GM13976 (cell line): ENCODE measurements at places on chromosomes 1 and 21.

GRCh38 chr1:11784993-11785769, 20.6 kb downstream of the MTHFR start:
- DNase-seq: peak; percentile 90

DNA sequence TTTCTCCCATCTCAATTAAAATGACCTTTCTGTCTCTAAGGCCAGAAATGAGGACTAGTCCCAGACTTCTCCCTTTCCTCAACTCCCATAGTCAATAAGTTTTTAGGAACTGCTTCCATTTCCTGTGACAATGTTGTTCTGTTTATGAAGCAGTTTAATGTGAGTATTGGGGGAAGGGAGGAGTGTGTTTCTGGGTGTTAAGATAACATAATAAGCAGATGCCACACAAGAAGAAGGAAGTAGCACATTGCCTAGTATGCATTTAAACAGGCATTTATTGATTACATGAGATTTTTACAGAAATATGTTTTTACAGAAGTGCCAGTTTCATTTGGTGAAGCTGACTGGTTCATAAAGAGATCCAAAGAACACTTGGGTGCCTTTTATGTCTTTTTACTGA, 65.6 kb upstream of the TNR start:
- DNase-seq: no peak

DNA sequence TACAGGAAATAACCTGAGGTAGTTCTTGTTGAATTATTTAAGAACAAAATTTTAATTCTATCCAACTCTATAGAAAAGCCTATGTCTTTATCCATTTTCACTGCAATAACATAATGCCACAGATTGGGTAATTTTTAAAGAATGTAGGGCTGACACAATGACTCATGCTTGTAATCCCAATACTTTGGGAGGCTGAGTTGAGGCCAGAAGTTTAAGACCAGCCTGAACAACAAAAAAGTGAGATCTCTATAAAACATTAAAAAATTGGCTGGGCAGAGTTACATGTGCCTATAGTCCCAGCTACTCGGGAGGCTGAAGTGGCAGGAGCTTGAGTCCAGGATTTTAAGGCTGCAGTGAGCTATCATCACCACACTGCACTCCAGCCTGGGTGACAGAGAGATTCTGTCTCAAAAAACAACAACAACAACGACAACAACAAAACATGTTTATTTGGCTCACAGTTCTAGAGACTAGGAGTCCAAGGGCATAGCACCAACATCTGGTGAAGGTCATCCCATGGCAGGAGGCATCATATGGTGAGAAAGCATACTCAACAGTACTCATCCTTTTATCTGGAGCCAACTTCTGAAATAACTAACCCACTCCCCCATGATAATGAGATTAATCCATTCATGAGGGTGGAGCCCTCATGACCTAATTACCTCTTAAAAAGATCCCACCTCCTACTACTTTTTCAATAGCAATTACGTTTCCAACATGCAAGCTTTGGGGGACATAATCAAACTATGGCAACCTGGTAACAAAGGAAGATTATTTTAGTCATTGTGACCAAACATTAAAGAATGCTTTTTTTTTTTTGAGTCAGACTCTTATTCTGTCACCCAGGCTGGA, 59.6 kb downstream of the ABL2 start:
- DNase-seq: no peak

- DNase-seq: no peak
Observed at GRCh38 chr21:30613836-30614235, at the start of gene KRTAP6-1. Gene KRTAP6-1, minus strand, starts transcription at chr21:30613930. Its CDS starts 26 bp downstream, at chr21:30613904.

DNA sequence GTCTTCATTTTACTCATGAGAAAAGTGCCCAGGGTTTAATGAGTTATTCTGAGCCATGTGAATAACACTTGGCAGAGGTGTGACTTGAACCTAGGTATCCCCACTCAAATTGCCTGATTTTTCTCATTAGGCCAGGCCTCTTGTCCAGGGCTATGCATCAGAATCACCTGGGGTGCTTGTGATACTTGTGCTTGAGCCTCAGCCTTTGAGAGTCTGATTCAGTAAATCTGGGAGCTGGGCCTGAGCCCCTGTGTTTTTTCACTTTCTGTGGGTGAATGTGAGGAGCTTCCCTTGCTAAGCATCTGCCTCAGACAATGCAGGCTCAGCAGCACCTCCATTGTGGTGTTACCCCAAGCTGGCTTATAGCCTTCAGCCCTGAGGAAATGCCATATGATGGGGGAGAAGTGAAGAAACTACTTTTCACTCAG, 127.1 kb downstream of the S1PR1 start:
- no peak for DNase-seq

GRCh38 chr1:39788758-39789570, at the start of gene BMP8B:
Gene BMP8B, minus strand, starts transcription at chr1:39788865. Its CDS starts 380 bp downstream, at chr1:39788485.
- DNase-seq: peak; percentile 86

GRCh38 chr1:64388336-64388735, 81.6 kb upstream of the CACHD1 start:
- no peak for DNase-seq

DNA sequence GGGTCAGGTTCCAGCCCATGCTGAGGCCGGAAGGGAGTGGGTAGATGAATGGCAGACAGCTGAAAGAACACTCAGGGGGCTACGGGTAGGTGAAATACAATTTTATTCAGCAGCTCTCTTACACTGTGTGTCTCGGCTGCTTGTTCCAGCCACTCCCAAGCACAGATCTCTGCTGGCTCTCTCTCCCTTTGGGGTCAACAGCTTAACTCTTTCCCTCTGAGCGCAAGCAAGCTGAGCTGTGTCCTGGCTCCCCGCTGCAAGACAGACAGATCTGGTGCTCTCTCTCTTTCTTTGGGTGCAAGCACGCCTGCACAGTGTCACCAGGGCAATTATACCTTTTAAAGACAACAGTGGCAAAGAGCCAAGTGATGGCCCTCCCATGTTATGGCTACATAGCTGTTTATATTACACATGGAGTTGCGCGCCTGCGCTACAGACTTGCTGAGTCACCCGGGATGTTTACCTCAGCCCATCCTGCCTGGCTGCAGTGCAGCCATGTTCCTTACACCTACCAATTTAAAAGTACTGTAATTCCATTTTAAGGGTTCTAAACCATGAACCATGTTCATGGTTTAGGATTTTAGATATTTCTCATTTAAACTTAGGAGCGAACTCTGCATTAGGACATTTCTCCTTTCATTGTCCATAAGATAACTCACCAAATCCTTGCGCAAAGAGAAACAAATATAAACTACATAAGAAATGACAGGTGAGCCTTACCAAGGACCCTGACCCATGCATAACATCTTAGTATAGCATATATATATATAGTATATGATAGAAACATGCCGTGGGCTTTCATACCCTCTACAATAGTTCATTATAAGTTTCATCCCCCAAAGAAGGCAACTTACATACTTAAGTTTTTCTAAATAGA, 396.5 kb downstream of the SMYD3 start:
- no peak for DNase-seq

GRCh38 chr1:8911416-8912309, 33.2 kb upstream of the ENO1 start:
- DNase-seq: no peak

GRCh38 chr1:61361931-61362330, 279.6 kb downstream of the NFIA start:
- no peak for DNase-seq

GRCh38 chr1:18419113-18419844, 61.5 kb upstream of the KLHDC7A start:
- no peak for DNase-seq

- no peak for DNase-seq
Observed at GRCh38 chr1:209883341-209883971, 54.6 kb upstream of the SYT14 start.

- no peak for DNase-seq
Observed at GRCh38 chr21:43358940-43359822, 67.8 kb downstream of the SIK1 start.

DNA sequence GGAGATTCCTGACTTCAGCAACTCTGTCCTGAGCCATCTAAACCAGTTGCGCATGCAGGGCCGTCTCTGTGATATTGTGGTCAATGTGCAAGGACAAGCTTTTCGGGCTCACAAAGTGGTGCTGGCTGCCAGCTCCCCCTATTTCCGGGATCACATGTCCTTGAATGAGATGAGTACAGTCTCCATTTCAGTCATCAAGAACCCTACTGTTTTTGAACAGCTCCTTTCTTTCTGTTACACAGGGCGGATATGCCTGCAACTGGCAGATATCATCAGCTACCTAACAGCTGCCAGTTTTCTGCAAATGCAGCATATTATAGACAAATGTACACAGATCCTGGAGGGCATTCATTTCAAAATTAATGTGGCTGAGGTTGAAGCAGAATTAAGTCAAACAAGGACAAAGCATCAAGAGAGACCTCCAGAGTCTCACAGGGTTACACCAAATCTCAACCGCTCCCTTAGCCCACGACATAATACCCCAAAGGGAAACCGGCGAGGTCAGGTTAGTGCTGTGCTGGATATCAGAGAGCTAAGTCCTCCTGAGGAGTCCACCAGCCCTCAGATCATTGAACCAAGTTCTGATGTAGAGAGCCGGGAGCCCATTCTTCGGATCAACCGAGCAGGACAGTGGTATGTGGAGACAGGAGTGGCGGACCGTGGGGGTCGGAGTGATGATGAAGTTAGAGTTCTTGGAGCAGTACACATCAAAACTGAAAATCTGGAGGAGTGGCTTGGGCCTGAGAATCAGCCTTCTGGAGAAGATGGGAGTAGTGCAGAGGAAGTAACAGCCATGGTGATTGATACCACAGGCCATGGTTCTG, 2.3 kb downstream of the ZBTB37 start:
- peak; percentile 64 for DNase-seq

DNA sequence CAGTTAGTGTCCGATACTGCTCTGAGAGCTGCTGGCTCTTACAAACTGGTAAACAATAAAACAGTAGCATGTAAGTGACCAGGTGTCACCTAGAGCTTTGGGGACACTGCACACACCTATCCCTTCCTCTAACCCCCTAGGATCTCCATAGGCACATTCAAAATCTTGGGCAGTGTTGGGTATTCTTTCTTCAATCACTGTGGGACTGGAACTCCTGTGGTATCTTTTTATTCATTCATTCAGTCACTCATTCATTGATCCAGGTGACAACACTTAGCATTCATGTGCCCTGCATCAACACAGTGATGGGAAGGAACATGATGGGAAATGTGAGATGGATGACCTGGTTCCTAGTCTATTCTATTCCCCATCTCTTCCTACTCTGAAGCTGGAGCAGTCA, 73.9 kb downstream of the HHAT start:
- no peak for DNase-seq

DNA sequence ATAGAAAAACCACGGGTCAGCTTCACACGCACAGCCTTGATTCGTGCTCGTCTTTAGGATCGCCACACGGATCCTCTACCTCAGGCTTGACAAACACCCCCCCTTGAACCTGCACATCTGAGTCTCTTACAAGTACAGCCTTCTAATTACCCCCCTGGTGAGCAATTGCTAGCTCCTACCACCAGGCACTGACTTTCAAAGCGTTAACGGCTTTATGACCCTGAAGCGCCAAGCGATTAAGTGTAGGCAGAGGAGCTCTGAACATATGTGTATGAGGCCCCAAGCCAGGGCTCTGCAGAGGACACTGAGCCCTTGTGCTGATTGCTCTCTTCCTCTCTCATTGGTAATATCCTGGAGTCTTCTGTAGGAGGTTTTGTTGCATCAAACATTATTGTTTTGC, 55.7 kb upstream of the EPHA8 start:
- DNase-seq: no peak

- DNase-seq: peak; percentile 42
Observed at GRCh38 chr1:52032785-52033131, 852 bp downstream of the KTI12 start.
